ENCODE measurements at places on chromosomes 1 and 21. TPM values are rescaled to one million over a fixed set of nuclear protein-coding genes. Genes with fewer than 3 reads are reported as not detected.

GRCh38 chr1:168466714-168467131 is 77.1 kb downstream of the XCL2 start:
- DNase-seq, result no peak

DNA sequence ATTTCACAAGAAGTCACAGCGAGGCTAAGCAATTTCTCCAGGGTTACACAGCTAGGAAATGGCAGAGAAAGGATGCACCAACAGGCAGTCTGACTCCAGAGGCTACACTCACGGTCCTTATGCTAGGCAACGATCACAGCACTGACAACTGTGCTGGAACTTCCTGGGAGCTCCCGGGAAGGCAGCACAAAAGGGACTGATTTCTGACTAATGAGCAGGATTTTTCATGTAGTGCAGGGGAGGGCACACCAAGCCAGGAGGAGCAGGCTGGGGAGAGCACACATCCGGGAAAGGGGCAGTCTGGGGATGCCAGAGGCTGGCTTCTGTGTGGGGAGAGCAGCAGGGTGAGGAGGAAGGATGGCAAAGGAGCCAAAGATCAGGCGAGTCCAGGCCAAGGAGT is 486.7 kb downstream of the OMA1 start:
- DNase-seq, result no peak

DNA sequence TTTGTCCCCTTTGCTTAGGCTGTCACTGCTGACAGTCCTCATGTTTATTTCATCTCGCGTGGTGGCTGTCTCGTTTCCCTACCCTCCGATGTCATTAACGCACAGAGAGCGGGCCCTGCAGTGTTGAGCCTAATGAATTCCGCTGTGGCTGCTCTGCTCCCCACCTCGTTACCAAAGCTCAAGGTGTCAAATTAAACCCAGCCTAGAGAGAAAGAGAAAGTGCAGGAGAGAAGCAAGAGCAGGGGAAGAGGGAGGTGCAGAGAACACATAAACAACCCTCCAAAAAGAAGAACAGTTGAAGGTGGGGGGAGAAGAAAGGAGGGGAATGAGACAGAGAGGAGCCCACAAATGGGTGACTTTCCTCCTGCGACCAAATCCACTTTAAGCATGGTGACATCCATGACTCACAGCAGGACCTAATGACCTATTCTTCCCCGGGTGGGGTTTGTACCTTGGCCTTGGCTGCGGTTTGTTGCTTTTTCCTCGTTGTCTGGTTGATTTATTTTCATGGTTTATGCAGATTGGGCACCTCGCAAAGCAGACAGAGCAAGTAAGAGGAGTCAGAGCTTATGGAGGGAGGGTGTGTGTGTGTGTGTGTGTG is 92.5 kb downstream of the PBX1 start:
- DNase-seq, result no peak

DNA sequence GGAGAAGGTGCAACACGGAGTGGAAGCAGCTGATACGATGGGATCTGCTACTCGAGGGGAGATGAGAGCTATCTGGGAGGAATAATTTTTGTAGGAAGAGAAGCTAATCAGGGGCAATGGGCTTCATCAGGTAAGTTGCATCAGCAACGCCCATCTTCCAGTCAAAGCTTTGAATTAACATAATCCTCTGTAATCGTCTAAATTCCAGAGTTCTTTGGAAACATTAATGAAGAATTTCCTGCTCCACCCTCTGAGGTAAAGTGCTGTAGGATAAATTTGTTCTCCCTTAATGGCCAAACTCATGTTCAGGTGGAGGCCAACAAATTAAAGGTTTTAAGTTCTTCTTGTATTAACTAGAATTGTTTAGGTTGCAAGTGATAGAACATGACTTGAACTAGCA is 94.0 kb upstream of the KAZN start:
- DNase-seq, result no peak

Gene HDAC1
- 139 TPM for total RNA-seq
